ENCODE measurements at places on chromosomes 6 and 20. TPM values are rescaled to one million over a fixed set of nuclear protein-coding genes. Genes with fewer than 3 reads are reported as not detected.

HLA-DRB5 gene
- not detected for total RNA-seq

DNA sequence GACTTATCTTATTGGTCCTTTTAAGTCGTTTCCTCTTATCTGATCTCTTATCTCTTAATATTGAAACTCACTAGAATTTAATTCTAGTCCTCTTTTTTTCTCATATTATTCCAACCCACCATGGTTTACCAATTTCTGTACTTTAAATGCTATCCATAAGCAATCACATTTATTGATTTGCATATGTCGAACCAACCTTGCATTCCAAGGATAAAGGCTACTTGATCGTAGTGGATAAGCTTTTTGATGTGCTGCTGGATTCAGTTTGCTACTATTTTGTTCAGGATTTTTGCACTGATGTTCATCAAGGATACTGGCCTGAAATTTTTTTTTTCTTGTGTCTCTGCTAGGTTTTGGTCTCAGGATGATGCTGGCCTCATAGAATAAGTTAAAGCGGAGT lies 7.7 kb downstream of the DEFB125 start:
- no peak for DNase-seq

- no peak for DNase-seq
Measured at GRCh38 chr6:166379103-166379586, 3.6 kb downstream of the MPC1 start.

- DNase-seq: no peak
Measured at GRCh38 chr6:43891072-43891870, 121.3 kb downstream of the VEGFA start.

DNA sequence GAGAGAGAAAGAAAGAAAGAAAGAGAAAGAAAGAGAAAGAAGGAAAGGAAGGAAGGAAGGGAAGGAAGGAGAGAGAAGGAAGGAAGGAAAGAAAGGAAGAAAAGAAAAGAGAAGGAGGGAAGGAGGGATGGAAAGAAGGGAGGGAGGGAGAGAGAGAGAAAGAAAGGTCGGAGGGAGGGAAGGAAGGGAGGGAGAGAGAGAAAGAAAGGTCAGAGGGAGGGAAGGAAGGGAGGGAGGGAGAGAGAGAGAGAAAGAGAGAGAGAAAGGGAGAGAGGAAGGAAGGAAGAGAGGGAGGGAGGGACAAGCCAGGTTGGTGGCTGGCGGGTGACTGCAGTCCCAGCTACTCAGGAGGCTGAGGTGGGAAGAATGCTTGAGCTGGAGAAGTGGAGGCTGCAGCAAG lies 27.3 kb upstream of the ZNF184 start:
- no peak for DNase-seq

GRCh38 chr6:105212587-105212986 lies 32.8 kb upstream of the POPDC3 start:
- DNase-seq: no peak
